Left ventricle myocardium inferior (tissue), 1 donor: ENCODE measurements at places on chromosomes 16 and 17. TPM values are rescaled to one million over a fixed set of nuclear protein-coding genes. Genes with fewer than 3 reads are reported as not detected.

Gene INTS2
- 10.9 TPM for total RNA-seq

Gene PDILT
- not detected for total RNA-seq

Gene CBX8
- 7.5 TPM for total RNA-seq

Gene CD300A
- total RNA-seq, result 1.2 TPM

Gene CALB2
- total RNA-seq, result 0.36 TPM

Gene ARL17A
- 13.1 TPM for total RNA-seq

Gene DNAI2
- not detected for total RNA-seq

Gene TRAPPC1
- 111 TPM for total RNA-seq

Gene DOC2A
- total RNA-seq, result 0.66 TPM

Gene ABI3
- 4.9 TPM for total RNA-seq

Gene CD300H
- not detected for total RNA-seq

Gene MILR1
- 2.5 TPM for total RNA-seq

Gene NPIPA7
- total RNA-seq, result 3.2 TPM

Gene CDH16
- total RNA-seq, result not detected

Gene TPSG1
- total RNA-seq, result not detected

Gene NACA2
- total RNA-seq, result not detected

Gene ATP1B2
- 2.8 TPM for total RNA-seq

Gene DHRS7C
- 3.1 TPM for total RNA-seq

Gene CCDC144A
- 2.8 TPM for total RNA-seq

Gene SLC13A2
- not detected for total RNA-seq

Gene ICAM2
- 28.2 TPM for total RNA-seq

Gene VTN
- 40.4 TPM for total RNA-seq

Gene KCTD19
- not detected for total RNA-seq

Gene TGFB1I1
- 15.6 TPM for total RNA-seq

Gene MRPL12
- total RNA-seq, result 157 TPM

Gene CASKIN1
- 4.0 TPM for total RNA-seq

Gene ZPBP2
- not detected for total RNA-seq

Gene ASPSCR1
- 27.5 TPM for total RNA-seq

Gene SLFN14
- total RNA-seq, result not detected

Gene FMNL1
- 8.7 TPM for total RNA-seq

Gene PIK3R6
- total RNA-seq, result 1.2 TPM

Gene HOXB6
- 0.66 TPM for total RNA-seq

Gene UTS2R
- total RNA-seq, result 1.4 TPM
